Activated CD4-positive, alpha-beta T cell treated with anti-CD3 and anti-CD28 coated beads, Interleukin-2, amount 10 ng/mL, durations not matched to agents 24 days and 14 days (primary cell): ENCODE measurements at places on chromosomes 3 and 15. TPM values are rescaled to one million over a fixed set of nuclear protein-coding genes. Genes with fewer than 3 reads are reported as not detected.

- no peak for DNase-seq
These were observed 810 bp upstream of the THRB start for GRCh38 chr3:24495326-24495994.

GRCh38 chr3:9019259-9019961 is 56.1 kb upstream of the RAD18 start:
- DNase-seq, result no peak

GRCh38 chr3:188779281-188779980 is 392.3 kb upstream of the TPRG1 start:
- DNase-seq, result no peak

DNA sequence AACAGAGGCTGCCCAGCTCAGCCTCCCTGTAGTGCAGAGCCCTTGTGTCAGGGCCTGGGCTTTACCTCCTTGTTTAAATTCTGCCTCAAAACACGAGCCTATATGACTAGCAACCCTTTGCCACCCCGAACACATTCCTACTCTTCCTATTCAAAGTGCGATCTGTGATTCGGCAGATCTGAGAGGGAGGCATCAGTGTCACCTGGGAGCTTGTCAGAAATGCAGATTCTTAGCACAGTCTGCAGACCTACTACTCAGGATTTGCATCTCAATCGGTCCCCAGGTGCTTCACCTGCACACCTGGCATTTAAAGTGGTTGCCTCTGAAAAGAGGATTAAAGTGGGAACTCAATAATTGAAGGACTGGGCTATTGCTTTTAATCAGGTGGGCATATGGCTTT is 273.2 kb upstream of the TOPAZ1 start:
- no peak for DNase-seq

- no peak for DNase-seq
These were observed 14.4 kb upstream of the C3orf80 start for GRCh38 chr3:160210799-160211221.

DNA sequence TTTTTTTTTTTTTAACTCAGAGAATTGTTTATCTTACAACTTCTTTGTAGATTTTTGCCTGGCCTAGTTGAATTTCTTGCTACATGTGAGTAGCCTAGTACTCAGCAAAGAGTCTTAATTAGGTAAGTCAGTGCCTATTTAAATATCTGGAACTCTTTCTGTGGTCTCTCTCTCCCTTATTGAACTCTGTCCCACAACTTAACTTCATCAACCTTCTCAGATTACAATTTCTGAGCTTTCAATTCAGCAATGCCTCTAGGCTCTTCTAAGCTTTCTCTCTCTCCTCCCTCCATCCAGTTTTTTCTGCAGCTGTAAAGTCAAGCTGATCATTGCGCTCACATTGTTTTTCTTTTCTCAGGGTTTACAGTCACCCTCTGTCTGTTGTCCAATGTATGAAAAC is 517.6 kb upstream of the ROBO1 start:
- no peak for DNase-seq

DNA sequence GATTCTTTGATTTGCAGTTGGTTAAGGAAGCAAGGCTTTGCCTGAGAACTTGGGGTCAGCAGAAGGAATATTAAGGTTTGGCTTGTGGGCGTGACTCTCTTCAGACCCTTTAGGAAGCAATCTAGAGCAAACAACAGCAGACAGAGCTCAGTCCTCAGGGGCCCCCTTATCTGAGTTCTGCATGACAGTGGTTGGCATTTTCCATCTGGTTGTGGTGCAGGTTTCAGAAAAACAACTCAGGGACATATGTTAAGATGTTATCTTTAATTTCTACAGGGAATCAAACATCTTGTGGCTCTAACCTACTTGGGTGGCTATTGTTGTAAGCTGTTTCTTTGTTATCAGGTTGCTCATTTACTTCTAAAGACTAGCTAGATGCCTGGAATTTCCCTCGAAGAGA is 141.4 kb downstream of the VPS8 start:
- no peak for DNase-seq

DNA sequence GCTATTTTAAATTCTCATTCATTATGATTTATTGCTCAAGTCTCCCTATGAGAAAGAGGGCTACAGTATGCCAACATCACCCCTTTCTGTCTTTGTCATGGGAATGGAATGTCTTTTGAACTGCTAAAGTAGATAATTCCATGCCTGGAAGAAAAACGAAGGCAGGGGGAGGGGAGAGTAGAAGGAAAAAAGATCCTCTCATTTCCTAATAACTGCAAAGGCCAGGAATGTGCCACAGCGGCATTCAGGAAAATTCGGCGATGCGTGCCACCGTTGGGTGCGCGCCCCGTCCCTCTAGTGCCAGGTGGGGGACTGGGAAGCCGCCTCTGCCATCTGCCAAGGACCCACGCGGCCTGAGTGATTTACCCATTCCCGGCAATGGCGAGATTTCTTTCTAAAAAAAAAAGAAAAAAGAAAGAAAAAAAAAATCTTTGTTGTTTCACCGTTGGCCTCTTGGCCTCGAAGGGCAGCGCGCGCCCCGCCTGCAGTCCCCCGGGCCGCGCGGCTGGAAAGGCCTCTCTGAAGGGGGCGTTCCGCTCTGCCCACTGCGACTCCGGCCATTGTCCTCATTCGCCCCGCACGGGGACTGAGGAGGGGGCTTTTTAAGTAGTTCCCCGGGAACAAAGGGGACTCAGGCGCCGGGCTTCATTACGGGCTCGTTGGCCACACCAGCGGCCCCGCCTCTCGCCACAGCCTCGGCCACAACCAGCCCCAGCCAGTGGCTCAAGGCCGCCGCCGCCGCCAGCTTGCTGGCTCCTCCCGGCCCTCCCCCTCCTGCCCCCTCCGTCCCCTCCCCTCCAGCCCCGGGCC is 54.5 kb downstream of the CPN2 start:
- no peak for DNase-seq

DNA sequence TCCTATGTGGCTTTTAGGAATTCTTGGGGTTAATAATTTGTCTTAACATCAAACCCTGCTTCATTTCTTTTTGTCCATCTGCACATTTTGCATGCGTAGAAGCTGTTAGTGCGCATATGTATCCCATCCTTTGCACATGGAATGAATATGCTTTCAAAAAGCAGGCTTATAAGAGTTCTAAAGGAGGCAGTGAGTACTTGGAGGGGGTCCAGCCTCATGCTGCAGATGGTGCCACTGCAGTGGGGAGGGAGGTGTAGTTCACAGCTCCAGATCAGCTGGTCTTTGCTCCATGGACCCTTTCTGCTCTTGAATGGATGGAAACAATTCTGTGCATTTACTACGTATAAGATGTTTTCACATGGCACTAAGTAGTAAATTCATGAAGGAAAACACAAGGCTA is 20.7 kb upstream of the SSR3 start:
- DNase-seq, result no peak

- DNase-seq, result no peak
These were observed 6.6 kb downstream of the KLF15 start for GRCh38 chr3:126350502-126351085.

DNA sequence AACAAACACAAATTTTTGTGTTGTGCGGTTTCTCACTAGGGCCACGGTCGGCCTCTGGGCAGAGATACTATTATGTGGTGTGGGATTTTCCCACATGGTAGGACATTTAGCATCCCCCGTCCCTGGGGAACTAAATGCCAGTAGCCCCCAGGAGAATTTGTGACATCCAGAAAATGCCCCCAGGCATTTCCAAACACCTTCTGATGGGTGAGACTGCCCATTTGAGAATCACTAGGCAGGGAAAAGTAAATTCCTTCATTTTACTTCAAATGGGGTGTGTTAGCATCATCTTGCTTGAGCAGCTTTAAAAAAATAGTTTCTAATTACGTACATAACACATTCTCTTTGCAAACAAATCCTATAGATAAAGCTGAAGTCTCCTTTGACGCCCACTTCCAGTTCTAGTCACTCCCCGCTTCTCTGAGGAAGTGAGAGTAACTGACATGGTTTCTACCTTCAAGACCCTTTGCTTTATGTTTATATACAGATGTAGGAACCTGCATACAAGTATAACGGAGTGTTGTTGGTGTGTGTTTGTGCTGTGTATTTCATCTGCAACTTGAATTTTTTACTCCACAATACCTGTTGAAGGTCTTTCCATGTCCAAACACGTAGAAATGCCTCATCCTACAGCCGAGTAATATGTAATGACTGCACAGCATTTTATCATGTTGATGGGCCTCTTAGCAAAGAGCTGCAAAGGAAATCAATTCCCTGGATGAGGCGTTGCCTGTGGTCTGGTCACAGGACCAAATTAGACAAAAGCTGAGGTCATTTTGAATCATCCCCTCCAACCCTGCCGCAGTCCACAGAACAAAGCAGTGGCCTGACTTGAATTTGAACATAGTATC is 31.4 kb upstream of the ZBTB38 start:
- no peak for DNase-seq

GRCh38 chr3:197392961-197393360 is 94.5 kb upstream of the DLG1 start:
- DNase-seq, result no peak

Gene CHRFAM7A
- not detected in 2 replicates for total RNA-seq

Gene KPNA4
- 72.5 and 75.9 TPM in 2 replicates for total RNA-seq

Gene CELSR3
- total RNA-seq, result 14.5 and 15.2 TPM in 2 replicates

Gene TMEM62
- total RNA-seq, result 14.7 and 18.7 TPM in 2 replicates

Gene MORC1
- total RNA-seq, result not detected in 2 replicates

Gene TMEM45A
- total RNA-seq, result 0.26 TPM in 1 of 2 replicates, not detected in the other

Gene ERC2
- total RNA-seq, result 0.19 TPM in 1 of 2 replicates, not detected in the other

Gene PLCL2
- 14.8 and 15.2 TPM in 2 replicates for total RNA-seq

Gene FBXL22
- 0.80 and 1.3 TPM in 2 replicates for total RNA-seq

Gene CHRM5
- not detected in 2 replicates for total RNA-seq

Gene ZNF501
- total RNA-seq, result 1.1 and 1.4 TPM in 2 replicates
